NCI-H187 treated with DMSO at 0.1 percent for 48 hours (cell line): ENCODE measurements at places on chromosomes 12 and 14.

- no peak for DNase-seq
Observed at GRCh38 chr12:59425798-59426197, 170.0 kb upstream of the SLC16A7 start.

DNA sequence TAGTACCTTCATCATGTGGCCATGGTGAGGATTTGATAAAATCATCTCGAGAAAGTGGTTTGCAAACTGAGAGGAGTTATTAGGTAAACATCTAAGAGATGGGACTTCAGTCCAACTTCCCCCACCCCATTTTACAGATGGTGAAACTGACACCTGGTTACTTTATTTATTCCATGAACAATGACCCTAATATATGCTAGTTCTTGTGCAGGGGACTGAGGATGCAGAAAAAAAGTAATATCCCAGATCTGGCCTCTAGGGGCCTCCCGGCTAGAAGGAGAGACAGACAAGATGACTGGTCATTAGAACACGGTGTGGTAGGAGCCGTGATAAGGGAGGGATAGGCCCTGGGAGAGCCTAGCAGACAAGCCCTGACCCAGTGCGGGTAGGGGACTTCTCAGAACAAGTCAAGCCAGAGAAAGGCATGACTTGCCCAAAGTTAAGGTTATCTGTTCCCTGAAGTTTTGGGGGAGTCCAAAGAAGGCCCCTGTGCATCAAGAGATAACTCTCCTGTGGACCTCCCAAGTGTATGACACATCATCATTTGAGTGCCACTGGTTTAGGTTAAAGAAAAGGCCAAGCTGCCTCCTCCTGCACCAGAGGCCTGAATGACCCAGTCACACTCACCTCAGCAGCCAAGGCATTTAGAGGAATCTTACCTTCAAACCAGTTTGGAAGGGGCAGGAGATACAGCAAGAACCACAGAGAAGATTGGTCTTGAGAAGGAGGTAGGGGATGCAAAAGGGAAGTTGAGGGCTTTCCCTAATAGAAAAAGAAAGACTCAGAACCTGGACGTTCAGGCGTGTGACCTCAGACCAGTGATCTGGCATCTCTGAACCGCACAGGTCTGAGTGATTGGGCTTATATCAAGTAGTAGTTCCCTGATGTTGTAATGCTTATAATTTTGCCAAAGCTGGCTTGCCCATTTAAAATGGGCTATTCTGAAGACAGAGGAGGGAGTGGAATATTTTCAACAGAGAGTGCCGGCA, 1.6 kb downstream of the CMKLR1 start:
- no peak for DNase-seq

GRCh38 chr12:120574106-120574505, 7.1 kb downstream of the POP5 start:
- DNase-seq, result no peak

- DNase-seq, result no peak
Observed at GRCh38 chr14:92287987-92288386, 35.0 kb upstream of the SLC24A4 start.

DNA sequence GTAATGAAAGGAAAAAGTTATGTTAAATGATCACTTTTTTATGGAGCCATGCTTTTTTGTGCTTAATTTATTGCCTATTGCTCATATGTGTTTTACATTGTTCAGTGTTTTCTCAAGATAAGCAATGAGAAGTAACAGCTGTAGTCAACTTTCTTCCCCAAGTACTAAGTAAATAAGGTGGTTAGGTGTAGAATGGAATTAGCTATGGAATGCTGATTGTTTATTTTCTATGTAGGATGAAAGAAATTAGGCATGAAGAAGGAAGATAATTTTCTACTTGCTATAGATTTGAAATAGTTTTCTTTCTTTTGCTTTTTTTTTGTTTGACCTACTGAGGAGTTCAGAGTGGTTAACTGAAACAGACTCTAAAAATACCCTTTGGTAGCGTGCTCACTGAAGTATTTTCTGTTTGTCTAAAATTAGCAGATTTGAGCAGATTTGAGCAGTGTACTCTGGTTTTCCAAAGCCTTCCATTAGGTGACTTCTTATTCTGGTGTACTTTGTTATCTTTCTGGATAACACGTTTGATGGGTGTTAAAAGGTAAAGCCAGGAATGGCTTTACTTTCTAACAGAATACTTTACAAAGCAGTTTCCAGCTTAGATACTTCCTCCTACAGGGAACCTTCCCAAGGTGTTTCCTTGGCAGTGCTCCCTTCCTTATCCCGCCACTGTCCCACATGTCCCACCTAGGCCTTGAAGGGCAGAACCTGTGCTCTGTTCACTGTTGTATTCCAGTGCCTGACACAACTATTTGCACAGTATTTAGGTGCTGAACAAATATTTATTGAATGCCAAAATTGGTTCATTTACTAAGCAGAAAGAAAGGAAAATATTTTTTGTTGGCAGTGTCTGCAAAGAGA, 56.0 kb downstream of the RASSF3 start:
- no peak for DNase-seq

GRCh38 chr12:38501481-38501880, 184.9 kb downstream of the ALG10B start:
- no peak for DNase-seq

DNA sequence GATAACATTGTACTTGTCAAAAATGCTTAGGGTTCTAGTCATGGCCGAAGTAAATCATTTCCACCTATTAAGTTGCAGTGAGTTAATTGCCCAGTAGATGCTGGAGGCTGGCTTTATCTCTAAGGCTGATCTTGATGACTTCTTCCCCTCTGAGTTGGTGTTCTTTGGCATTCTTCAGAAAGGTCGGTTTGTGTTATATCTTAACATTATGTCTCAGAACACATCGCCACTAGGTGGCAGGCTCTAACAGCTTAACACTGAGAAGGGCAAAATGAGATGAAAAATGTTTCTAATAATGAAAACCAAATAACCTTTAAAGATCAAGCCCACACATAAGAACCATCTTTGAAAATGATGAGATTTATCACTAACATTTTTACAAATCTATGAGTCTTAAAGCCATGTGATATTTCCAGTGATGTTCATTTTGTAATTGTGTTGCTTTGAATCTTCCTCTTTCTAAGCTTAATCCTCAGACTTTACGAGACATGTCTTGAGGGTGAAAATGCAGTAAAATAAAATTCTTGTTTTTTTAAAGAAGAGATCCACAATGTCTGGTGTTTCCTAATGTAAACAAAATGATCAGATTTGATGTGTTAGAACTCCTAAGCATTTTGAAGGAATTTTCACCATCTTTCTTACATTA, 28.6 kb downstream of the SUDS3 start:
- DNase-seq, result peak; percentile 6

DNA sequence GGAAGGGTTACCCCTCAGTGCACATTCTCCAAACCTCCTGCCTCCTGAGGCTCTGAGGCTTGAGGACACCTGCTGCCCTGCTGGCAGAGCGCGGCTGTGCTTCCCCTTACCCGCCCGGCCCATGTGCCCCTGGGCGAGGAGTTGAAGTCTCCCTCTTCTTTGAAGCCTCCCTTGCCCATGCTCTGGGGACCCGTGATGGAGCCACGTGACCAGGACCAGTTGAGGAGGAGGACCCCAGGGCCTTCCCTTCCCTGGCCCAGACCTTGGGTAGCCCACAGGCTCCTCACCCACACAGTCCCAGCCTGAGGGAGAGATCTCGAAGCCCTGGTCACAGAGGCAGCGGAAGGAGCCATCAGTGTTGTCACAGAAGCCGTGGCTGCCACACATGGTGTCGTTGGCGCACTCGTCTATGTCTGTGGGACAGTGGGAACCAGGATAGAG, 12.9 kb downstream of the ISCA2 start:
- no peak for DNase-seq

DNA sequence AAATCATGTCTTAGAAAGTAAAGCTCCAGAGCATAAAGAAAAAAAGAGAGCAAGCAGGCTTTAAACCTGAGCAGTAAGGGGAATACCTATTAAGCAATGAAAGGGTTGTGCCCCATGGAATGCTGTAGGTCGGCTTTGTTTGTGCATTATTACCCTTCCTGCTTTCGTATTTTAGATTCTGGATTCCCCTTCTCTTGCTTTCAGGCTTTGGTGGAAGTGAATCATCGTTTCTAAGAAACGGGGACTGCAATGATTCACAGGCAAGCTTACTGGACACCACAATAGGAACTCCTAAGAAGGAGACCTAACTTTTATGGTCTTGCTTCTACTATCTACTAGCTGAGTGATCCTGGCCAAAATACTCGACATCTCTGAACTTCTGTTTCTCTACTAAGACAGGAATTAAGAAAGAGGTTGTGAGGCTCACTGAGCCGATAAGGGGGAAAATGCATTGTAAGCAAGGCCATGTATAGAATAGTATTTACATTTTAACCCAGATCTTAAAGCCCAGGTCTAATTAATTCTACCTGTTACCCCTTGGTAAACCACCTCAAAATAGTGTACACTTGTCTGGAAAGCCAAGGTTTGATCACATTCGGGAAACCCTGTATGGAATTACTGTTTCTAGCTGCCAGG, 1.2 kb upstream of the BMAL2 start:
- no peak for DNase-seq

GRCh38 chr14:86766469-86766868, 1226.5 kb downstream of the GALC start:
- no peak for DNase-seq

DNA sequence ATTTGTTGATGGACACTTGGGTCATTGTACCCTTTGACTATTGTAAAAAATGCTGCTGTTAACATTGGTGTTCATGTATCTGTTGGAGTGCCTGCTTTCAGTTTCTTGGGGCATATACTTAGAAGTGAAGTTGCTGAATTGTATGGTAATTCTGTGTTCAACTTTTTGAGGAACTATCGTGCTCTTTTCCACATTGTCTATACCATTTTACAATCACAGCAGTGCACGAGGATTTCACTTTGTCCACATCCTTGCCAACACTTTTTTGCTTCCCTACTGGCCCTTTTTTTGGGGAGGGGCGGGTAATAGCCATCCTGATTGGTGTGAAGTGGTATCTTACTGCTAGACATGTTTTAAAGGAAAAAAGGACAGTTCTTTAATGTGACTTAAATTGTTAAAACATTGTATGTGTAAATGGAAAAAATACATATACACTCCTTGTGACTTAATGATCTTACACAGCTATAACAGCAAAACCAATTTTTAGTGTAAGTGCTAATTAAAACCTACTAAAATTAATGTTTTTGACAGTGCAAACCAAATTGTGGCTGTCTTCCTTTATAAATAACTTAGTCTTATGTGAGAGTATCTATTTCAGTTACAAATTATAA, 52.7 kb downstream of the WNK1 start:
- no peak for DNase-seq

DNA sequence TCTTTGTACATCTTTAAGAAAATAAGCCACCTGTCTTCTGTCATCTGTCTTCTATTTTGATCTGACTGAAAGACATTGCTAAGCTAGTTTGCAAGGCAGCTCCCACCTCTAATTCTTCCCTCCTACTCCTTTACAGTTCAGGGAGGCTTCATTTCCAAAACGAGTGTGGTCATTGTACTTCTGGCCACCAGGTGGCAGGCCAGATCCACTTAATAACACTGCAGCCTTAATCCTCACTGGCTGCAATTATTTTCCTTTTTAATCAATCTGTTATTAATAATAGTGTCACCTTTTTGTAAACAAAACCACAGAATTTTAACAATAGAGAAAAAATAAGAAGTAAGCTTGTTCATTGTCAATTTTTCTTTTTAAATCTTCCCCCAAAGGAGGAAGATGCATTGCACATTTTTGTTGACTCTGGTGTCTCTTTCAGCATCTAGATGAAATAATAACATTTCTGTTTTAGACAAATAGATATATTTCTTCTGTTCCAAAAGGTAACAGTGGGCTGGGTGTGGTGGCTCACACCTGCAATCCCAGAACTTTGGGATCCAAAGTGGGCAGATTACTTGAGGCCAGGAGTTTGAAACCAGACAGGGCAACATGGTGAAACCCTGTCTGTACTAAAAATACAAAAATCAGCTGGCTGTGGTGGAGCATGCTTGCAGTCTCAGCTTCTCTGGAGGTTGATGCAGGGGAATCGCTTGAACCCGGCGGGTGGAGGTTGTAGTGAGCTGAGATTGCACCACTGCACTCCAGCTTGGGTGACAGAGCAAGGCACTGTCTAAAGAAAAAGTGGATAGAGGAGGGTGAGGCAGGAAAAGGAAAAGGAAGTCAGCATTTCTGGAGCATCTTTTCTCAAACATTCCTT, 23.3 kb downstream of the GABARAPL1 start:
- no peak for DNase-seq

DNA sequence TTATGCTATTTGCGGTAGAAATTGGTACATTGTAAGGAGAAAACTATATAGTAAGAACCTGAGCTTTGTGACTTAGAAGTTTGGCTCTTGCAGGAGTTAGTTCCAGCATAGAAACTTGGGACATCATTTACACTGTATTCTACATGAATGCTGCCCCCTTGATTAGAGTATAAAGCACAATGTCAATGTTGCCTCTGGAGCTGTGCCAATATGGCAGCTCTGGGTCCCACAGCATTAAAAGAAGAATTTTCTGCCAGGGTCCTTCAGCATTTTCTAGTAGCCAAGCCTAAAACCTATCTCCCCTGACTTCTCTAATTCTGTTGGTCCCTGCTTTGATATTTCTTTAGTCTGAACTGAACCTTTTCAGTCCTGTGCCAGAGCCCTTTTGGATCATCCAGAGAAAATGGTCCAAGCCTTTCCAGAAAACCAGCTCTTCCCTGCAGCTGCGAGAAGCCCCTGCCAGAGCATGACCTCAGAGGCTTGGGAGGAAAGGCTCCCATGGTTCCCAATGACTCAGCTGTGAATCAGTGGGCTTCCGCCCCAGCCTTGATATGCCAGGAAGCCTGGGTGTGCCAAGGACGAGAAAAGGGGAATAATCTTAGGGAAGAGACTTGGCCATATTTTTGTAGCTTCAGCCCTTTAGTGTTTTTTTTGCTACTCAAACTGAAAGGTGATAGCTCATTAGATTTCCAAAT, 43.2 kb downstream of the PLEKHG7 start:
- no peak for DNase-seq

- no peak for DNase-seq
Observed at GRCh38 chr14:90936757-90937440, 120.7 kb upstream of the TTC7B start.

DNA sequence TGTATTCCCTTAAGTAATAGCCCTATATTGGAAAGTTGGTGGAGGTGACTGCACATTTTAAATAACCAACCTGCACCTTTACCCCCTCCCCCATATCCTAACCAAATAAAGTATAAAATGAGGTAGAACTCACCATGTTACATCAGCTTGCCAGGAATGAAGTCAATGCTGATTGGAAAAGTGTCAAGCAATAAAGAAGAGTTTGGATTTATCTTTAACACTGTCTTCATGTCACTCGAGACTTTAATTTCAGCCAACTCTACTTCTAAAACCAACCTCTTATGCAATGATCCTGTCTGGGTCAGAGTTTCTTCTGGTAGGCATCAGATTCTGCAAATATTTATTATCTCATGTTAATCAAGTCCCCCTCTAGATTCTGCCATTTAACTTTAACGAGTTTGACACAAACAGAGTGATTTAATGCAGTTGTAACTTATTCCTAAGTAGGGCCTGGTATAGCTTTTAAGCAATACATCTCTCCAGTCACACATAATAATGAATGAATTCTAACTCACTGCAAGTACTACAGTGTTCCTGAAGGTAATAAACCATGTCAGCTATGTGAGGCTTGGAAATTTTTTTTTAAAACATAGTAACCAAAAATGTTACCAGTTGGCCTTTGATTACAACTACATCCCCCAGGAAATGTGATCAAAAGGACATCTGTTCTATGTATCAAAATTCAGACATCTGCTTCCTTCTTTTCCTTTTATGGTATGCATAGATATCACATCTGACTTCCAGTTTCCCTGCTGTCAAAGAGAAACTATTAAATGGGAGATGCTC, 98.7 kb downstream of the ERGIC2 start:
- no peak for DNase-seq
